GF-D8 (cell line): ENCODE measurements at places on chromosomes 12 and 14.

DNA sequence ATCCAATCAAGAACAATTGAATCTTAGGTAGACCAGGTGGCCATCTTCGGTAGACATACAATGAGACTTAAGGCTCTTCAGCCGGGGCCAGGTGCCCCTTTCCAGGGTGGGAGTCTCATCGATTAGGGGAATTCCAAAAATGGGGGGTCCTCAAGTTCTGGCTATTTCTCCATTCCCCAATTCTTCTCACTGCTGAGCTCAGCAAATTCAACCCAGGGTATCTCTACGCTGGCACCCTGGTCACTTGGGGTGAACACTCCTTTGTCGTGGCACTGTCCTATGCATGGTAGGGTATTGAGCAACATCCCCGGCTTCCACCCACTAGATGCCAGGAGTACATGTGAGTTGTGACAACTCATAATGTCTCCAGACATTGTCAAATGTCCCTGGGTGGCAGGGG is 34.9 kb upstream of the FBXO21 start:
- no peak for DNase-seq

- DNase-seq = no peak
Measured at GRCh38 chr14:36238666-36239363, 62.3 kb upstream of the PTCSC3 start.

- no peak for DNase-seq
Measured at GRCh38 chr12:31267966-31268365, 58.0 kb downstream of the SINHCAF start.

DNA sequence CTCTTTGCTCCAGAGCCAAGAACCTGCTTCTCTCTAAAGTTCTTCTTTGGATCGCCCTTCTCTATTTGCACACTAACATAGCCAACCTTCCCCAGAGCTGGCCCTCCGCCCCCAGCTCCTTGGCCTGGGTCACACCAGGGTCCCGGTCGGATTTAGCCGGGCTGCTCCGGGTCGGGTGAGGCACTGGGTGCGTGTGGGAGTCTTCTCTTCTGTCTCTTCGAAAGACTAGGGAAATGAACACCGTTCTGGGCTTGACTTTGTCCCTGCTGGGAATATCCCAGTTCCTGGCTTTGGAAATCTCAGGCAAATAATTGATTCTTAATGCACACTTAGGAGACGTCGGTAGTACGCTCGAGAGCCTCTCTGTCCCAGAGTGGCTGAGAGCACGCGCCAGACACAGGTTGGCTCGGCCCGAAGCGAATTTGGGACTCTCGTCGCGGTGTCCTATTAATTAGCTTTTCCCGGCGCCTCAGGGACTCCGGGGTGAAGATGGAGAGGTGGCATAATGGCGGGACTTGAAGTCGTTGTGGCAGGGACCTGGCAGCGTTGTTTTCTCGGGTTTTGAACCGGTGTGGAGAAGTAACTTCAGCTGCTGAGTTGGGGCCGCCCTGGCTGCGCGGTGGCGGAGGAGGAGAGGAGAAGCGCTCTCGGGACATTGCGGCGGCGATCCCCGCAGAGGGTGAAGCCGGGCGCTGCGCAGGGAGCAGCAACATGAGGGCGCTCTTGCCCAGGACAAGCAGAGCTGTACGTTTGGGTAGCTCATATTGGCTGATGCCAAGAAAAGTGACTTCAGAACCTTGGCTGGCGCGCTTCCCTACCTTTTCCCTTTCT is 7.5 kb downstream of the FOXG1 start:
- no peak for DNase-seq
